ENCODE measurements at places on chromosomes 5 and 9.
A peak's percentile ranks its signal among the peaks of the same experiment; 100 is the strongest.

- DNase-seq = no peak
Observed at GRCh38 chr9:121556580-121556979, 56.9 kb upstream of the GGTA1 start.

- no peak for DNase-seq
Observed at GRCh38 chr5:172411484-172412072, 42.7 kb downstream of the SH3PXD2B start.

DNA sequence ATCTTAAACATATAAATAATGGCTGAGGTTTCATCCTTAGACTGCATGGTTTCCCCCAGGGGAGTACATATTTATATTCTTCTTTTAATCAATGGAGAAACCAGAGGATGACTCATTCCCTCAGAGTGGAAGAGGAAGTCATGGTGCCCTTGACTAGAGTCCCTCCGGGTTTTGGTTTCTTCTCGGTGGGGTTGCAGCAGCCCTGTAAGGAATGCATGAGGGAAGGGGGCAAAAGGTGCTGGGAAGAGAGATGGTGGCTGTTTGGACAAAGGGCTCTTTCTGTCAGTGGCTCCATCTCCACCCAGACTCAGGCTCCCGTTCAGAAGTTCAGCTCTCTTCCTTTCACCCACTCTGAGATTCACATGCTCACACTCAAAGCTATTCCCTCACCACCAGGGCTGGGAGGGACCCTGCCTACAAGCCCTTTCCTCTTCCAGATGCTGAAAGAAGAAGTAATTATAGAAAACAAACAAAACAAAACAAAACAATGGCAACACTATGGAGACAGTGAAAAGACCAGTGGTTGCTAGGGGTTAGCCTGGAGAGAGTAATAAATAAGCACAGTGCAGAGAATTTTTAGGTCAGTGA, 129.8 kb upstream of the IL12B start:
- DNase-seq = no peak

- DNase-seq = peak; percentile 90
Observed at GRCh38 chr5:154189819-154190594, 526 bp upstream of the GALNT10 start.

- DNase-seq = no peak
Observed at GRCh38 chr5:10583663-10584572, 20.0 kb downstream of the ANKRD33B start.

- DNase-seq = no peak
Observed at GRCh38 chr5:148697180-148697808, 43.0 kb upstream of the HTR4 start.

GRCh38 chr9:121120386-121120785, 45.6 kb downstream of the CNTRL start:
- no peak for DNase-seq

- DNase-seq = no peak
Observed at GRCh38 chr9:16987026-16987425, 116.6 kb upstream of the BNC2 start.

GRCh38 chr5:14581891-14582796, 552 bp downstream of the OTULINL start:
- DNase-seq = peak; percentile 53

GRCh38 chr9:18911714-18912342, 121.2 kb downstream of the SAXO1 start:
- DNase-seq = no peak

GRCh38 chr9:8652255-8652654, 852.7 kb upstream of the DMAC1 start:
- no peak for DNase-seq

- no peak for DNase-seq
Observed at GRCh38 chr5:145449794-145450193, 385.3 kb downstream of the PRELID2 start.
